ENCODE measurements at places on chromosomes 7 and 10.

- DNase-seq = no peak
These were observed 320.7 kb downstream of the CAMK1D start for GRCh38 chr10:12670004-12670403.

DNA sequence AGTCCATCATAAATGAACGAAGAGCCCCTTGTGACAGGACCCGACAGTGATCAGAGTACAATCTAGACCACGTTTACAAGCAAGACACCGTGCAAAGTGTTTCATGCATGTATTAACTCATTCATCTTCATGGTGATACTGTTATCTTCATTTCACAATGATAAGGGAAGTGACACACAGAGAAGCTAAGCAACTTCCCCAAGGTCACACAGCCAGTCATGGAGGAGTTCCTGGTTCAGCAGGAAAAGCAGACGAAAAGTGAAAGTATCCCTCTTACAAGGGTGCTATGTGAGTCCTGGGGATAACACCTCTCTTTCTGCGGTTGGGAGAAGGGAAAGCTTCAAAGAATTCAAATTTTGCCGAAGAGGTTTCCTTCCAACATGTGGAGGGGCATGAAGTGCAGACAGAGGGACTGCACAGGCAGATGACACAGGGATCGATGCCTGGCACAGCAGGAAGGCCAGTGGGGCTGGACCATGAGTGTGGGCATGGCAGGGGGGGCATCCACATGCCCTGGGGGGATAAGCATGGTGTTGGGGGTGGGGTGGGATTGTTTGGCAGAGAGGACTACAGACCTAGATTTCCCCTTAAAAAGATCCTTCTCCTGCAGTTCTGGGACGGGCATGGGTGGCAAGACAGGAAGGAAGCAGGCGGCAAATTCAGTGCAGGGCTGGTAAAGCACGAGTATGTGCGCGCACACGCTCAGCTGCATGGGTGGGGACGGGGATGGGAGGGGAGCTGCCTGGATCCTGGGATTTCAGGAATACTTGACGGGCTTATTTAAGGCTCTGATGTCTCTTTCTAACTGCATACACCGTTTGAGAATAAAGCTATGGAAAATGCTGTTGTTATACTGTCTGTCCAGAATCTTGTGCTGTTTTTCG lies 33.5 kb upstream of the DDC start:
- no peak for DNase-seq

- no peak for DNase-seq
These were observed 123.9 kb downstream of the CACNA2D1 start for GRCh38 chr7:82319674-82320118.

- no peak for DNase-seq
These were observed 129.1 kb upstream of the BTBD16 start for GRCh38 chr10:122141821-122142640.

DNA sequence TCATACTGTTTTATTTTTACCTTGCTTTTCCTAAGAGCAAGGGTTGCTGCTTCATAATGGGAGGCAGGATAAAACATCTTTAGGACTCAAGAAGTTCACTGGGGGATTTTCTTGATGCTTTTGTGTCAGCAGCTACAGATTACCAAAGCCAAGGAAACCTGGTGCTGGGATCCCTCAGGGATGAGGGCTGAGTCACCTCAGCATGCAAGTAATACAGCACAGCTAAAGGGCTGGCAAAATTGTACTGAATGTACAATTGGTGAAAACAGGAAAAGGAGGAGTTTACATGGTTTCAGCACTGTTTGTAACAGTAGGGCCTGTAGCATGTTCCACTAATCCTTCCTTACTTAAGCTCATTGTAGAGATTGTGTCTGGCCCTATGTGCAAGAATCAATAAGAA lies 1056.8 kb downstream of the SORCS1 start:
- DNase-seq = no peak

DNA sequence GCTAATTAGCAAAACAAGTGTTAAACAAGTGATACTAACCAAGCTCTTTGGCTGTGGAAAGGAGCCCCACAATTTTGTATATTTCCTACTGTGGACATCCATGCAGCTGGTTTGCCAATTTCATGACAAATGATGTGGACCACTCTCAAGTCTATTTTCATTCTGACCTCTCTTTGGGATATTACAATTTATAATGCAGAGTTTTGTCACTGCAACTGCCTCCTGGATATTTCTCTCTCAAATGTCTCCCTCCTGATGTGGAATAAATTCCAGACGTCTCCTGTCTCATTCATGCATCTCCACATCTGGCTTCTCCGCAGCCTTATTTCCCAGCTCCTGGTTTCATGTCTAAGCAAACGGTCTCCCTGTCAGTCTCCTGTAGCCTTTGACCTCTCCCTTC lies 80.6 kb upstream of the RHEB start:
- no peak for DNase-seq

DNA sequence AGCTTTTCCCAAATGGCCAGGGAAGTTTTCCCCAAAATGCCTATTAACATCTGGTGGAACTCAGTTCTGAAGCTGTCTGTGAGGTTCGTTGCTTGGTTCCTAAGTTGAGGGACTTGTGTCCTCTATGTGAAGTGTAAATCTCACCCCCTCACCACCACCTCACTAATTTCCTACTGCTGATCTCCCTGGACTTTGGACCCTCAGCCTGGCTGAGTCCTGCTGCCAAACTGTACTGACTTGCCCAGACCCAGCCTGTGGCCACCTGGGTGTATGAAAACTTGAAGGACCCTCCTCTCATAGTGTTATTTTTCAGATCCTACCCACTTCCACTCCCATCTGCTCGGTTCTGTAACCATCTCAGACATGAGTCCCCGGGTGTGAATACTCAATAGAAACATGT lies 94.9 kb downstream of the MET start:
- DNase-seq = no peak

- DNase-seq = no peak
These were observed 715.5 kb downstream of the SORCS3 start for GRCh38 chr10:105356626-105357025.

DNA sequence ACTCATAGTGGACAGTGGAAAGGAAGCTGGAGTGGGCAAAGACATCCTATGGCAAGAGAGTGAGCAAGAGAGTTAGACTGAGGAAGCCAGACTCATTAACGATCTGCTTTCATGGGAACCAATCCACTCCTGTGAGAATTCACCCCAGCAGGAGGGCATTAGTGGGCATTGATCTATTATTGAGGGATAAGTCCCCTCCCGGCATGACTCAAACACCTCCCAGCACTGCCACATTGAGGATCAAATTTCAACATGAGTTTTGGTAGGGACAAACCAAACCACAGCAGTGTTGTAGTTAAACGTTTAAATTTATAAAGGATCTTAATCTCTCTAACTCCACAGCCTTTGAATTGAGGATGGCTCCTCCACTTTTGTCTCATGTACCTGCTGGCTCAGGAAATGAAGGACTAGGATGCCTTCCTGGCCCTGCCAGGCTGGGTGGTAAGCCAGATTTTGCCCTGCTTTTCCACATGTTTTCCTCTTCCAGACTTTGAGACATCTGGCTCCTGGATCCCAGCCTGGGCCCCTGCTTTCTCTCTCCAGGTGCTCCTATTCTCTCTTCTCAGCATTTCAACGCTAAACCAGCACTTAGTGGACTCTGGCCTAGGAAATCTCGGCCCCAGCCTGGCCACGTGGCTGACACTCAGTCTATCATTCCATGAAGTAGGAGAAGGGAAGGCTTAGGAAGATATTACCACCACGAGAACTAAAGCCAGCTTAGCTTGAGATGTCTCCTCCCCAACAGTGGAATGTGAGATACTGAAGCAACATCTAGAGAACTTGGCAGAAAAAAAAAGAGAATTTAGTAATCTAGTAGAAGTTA lies 96.5 kb upstream of the PIP4K2A start:
- no peak for DNase-seq

DNA sequence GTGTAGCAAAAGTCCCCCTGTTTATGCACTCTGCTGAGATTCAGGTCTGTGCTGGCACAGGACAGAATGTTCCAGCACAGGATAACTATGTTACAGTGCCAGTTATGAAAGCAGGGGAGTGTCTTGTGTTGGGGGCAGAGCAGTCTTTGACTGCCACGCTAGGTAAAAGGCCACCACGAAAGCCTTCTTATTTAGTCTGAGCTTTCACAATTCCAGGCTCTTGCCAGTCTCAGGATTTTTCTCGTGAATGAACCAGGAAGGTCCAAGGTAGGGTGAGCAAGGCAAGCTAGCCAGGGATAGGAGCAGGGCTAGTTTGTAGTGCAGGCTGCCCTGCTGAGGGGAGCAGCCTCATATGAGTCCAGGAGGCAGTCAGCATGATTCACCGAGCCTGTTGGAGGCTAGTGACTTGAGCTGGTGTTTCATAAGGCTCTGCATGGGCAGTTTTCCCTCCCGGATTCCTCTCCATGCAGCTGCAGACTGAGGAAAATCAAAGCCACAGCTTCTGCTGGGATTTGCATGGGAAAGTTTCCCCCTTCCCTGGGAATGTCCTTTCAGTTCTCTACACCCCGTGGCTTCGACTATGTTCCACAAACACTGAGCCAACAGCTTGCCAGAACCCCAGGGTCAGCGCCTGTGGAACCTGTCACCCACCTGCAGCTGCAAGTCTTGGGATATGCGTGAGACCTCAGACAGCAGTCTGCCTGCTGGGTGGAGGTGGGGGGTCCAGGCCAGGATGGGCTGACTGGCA lies 112.3 kb downstream of the JCAD start:
- DNase-seq = no peak

- DNase-seq = no peak
These were observed 44.7 kb upstream of the CROT start for GRCh38 chr7:87300756-87301155.

DNA sequence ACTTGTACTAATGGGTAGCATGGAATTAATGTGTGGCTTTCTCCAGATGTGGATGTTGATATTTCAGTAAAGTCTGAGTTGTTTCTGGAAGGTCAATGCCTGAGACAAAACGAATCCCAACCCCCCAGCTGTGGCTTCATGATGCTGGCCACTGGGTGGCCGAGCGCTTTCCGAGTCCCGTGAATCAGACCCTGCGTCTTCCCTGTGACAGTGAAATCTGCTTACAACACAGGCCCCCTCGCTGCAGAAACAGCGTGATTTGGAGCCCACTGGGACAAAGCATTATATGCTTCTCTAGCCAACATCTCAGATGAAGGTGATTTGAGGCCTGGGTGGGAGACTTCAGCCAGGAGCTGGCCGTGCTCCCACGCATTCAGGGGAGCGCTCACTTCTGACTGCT lies 124.7 kb downstream of the WDR37 start:
- no peak for DNase-seq

DNA sequence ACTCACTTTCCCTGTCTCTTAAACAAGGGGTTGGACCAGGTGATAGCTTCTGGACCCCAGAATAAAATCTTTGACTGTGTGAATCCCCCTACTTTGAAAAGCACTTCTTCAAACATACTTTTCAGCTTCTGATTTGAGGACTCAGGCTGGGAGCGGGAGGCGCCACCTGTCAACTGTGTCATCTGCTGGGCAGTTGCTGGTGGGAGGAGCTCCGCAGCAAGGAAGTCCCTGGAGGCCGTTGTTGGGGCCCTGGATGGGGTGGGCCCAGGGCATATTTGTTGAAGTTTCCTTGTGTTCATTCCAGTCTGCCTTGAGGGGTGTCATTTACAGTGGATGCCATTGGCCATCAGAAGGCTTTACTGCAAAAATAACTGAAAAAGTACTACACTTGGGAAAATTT lies 197.7 kb downstream of the CCDC3 start:
- no peak for DNase-seq

- DNase-seq = no peak
These were observed 50.2 kb downstream of the EEPD1 start for GRCh38 chr7:36203071-36203790.
